Renal cortical epithelial cell (primary cell): ENCODE measurements at places on chromosomes 4 and X.

- DNase-seq = no peak
Observed at GRCh38 chr4:53830511-53830910, 233.9 kb downstream of the CHIC2 start.

DNA sequence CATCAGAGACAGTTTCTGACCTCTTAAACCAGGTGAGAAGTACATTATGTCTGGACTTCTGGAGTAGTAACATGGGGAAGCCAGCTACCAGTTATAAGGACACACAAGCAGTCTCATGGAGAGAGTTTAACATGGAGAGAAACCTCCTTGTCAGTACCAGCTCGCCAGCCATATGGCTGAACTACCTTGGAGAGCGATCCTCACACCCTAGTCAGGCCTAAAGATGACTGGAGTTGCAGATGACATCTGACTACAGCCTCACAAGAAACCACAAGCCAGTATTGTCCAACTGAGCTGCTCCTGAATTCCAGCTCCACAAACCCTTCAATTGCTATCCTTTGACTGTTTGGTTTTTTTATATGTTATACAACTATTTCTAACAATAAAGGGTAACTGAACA is 49.8 kb downstream of the PDHA2 start:
- peak; percentile 7 for DNase-seq

DNA sequence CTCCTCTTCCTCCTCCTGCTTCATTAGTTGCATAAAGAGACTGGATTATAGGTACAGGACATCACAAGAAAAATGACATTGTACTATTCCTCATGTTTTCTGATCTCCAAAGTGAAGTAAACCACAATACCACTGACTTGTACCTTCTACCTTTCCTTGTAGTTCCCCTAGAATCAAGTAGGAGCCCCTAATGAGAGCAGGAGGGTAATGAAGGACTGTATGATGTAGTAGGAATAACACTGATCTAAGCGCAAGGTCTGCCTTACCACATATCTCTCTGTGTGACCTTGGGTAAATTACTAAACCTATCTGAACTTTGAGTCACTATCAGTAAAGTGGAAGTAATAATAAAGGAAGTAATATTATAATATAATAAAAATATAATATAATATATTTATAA is 3.6 kb downstream of the VSIG4 start:
- no peak for DNase-seq

DNA sequence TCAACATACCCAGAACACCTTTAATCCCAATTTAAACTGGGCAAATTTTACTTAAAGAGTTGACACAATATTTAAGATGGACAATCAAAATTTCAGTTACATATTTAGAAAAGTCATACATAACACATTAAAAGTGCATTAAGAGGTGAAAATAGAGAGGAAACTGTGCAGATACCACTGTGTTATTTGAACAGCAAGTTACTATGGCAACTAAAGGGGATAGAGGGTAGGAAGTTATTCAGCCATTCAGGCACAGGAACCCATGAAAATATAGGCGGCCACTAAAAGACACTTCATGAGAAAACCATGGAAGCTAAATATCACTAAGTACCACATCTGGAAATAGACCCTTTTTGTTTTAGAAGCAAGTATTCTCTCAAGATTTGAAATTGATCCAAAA is 75.1 kb downstream of the PDGFC start:
- peak; percentile 50 for DNase-seq

- no peak for DNase-seq
Observed at GRCh38 chr4:10151182-10151581, 34.6 kb upstream of the WDR1 start.

DNA sequence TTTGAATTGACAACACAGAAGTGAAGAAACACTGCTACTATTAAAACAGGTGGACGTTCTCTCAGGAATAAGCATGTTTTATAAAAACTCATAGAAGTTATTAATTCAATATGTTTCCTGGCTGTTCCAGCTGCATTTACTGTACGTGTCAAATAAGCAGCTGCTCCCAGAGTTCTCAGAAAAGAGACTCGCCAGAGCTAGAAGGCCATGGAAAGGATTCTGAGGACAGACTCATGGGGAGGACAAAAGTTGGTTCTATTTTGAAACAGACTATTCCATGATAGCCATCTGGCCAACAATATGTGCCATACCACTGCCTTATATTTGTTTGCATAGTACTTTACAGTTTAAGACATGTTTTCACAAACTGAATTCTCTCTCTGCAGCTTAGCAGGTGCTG is 136.5 kb downstream of the NR3C2 start:
- DNase-seq = no peak

GRCh38 chr4:168421671-168422070 is 58.6 kb downstream of the DDX60L start:
- peak; percentile 76 for DNase-seq

DNA sequence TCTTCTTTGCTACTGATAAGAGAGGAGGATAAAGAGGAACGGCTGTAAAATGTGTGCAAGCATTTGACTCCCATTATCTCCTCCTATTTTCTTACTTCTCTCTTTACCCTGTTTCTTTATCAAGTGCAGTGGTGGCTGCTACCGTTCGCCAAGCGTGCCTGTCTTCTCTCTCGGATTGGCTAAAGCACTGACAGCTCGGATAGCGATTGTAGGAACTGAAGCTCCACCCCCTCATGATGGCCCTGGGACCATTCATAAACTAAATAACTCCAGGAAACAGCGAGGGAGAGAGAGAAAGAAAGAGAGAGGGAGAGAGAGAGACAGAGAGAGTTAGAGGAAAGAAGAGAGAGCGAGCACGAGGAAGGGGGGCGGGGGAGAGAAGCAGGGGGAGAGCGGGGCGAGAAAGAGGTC is 305 bp upstream of the MAB21L2 start:
- no peak for DNase-seq

GRCh38 chr4:131091896-131092295 is 1995.9 kb downstream of the C4orf33 start:
- peak; percentile 58 for DNase-seq

DNA sequence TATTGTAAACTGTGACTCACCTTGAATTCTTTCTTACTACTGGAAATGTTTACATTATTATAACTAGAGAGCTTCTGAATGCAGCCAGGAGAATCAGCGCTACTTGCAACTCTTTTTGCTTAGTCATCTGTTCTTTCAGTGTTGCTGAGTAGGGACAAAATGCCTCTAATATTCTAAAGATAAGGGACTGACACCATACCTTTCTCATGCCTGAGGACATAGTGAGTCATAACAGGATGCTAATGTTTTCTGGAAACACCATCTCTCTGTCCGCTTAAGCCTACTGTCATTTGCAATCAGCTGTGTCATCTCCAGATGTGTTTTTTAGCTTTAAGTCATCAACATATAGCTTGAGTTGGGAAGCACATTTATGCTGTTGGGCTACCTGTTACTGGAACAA is 108.3 kb downstream of the QRFPR start:
- DNase-seq = peak; percentile 30

GRCh38 chrX:5575407-5575806 is 653.3 kb downstream of the NLGN4X start:
- DNase-seq = no peak

GRCh38 chr4:153468587-153468986 is 2.4 kb downstream of the TMEM131L start:
- no peak for DNase-seq

- DNase-seq = no peak
Observed at GRCh38 chrX:109872021-109872732, 130.7 kb upstream of the TMEM164 start.

DNA sequence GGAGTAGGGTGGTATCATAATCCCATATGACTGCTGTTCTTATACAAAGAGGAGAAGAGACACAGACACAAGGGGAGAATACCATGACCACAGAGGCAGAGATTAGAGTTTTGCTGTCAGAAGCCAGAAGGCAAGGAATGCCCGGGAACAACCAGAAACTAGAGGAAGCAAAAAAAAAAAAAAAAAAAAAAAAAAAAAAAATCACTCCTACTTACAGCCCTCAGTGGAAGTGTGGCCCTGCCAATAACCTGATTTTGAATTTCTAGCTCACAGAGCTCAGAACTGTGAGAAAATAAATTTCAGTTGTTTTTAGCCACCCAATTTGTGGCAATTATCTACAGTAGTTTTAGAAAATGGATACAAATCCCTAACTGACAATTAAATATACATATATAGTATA is 30.4 kb upstream of the UBE2NL start:
- DNase-seq = no peak

- peak; percentile 20 for DNase-seq
Observed at GRCh38 chrX:152817078-152817764, 13.3 kb downstream of the CETN2 start.

DNA sequence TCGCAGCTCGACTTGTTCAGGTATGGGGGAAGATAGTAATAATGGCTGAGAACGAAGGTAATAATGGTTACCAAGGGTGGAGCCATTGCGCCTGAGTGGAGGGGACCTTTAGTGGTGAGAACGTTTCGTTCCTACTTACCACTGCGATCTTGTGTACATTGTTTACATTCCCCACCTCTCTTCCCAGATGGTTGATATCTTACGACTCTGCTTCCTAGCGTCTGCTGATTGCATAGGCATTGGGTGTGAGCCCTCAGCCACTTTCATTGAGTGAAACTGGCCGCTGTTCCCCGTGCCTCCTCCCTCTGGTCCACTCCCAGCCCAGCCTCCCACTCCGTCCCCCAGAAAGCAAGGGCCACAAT is 850 bp downstream of the IGBP1 start:
- peak; percentile 2 for DNase-seq

- DNase-seq = peak; percentile 61
Observed at GRCh38 chr4:88592600-88593448, 544 bp downstream of the HERC3 start.

GRCh38 chr4:128427832-128428366 is 140.3 kb upstream of the PGRMC2 start:
- peak; percentile 95 for DNase-seq

- DNase-seq = peak; percentile 77
Observed at GRCh38 chr4:187362937-187363857, 632.4 kb upstream of the ZFP42 start.

GRCh38 chr4:1192091-1192492 is 19.7 kb upstream of the SPON2 start:
- peak; percentile 94 for DNase-seq

GRCh38 chrX:13386636-13387035 is 66.8 kb upstream of the ATXN3L start:
- DNase-seq = no peak

- no peak for DNase-seq
Observed at GRCh38 chrX:130402208-130402684, 459 bp downstream of the RBMX2 start.

DNA sequence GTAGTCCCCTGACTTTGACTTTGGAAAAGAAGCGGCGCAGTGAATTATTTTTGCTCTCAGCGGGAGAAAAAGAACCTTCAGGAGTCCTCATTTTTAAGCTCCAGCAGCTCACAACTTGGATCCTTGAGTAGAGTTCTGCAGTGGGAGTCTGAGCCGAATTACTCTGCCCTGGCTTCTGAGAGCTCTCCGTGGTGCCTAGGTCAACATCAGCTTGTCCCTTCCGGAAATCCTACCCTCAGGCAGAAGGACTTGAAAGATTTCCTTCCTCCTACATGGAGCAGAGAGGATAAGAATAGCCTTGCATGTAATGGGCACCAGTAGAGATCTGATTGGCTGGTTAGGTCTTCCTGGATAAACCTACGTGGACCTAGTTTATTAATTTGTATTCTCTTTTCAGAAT is 549.7 kb upstream of the TENM3 start:
- DNase-seq = no peak

DNA sequence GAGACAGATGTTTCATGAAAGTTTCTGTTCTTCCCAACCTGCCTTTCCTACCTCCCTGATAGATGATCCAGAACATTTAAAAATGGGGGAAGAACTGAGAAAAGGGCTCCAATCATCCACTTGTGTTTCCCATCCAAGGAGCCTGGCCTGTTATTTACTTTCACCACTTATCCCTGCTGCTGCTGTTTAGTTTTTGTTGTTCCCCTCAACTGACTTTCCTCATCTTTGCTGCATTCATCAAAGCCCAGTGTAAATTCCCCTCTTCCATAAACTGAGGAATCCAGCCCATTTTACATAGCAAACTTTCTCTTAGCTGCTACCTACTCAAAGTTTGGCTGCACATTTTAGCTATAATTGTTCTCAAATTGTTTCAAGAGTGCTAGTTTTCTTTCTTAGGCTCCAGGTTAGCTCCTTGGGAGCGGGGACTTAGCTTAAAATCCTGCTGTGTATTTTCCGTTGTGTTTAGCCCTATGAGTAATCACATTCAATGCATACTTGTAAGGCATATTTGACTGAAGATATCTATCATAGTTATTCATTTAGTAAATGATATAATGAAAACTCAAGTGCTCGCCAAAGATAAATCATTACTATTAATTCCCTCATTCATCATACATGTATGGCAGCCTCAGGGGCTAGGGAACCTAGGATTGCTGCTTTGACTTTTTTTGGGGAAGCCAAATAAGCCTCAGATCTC is 1.4 kb upstream of the PTPN13 start:
- DNase-seq = peak; percentile 76

DNA sequence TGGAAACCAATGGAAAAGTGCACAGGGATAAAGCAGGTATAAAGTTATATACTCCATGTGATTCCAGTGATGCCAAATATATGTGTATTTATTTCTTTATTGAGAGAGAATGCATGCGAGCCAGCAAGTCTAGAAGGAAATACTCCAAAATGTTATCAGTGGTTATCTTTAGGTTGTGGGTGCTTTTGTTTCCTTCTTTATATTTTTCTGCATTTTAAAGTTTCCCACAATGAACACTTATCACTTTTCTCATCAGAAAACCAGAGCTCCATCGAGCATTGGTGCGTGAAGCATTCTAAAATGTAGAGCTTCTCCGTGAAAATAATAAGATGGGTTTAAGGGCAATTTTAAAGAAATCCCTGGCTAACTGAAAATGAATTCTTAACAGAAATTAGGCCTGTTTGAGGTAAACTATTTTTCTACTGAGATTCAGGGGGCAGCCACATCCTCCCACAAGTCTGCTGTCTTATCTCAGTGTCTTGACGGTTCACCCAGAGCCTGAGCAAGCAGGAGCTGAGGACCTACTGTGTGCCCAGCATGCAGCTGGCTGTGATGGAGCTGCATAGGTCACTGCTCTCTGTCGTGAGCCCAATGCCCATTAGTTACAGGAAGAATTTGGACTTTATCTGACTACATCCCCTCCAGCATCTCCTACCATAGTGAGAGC is 18.7 kb upstream of the CD40LG start:
- no peak for DNase-seq

GRCh38 chr4:85792376-85793232 is 317.7 kb downstream of the ARHGAP24 start:
- DNase-seq = no peak

DNA sequence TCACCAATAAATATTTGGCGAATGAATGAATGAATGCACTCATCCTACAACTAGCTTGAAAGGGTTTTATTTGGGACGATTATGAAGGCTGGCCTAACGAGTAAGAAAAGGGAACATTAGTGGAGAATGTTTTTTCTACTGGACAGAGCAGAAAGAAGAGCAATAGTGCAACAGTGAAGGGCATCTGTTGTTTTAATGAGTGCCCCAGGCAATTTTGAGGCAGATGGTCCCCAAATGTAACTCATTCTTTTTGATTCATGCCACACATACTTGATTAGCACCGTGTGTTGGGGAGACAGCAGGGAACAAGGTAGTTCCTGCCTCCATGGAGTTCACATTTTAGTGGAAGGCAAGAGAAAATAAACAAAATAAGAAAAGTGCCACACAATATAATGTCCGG is 22.7 kb upstream of the INTS6L start:
- DNase-seq = no peak

GRCh38 chr4:185352202-185352601 is 43.5 kb downstream of the LRP2BP start:
- DNase-seq = no peak

GRCh38 chr4:105620640-105621323 is 68.4 kb downstream of the ARHGEF38 start:
- DNase-seq = peak; percentile 95
